Foreskin keratinocyte (primary cell): ENCODE measurements at places on chromosomes 6 and 20. TPM values are rescaled to one million over a fixed set of nuclear protein-coding genes. Genes with fewer than 3 reads are reported as not detected.

DNA sequence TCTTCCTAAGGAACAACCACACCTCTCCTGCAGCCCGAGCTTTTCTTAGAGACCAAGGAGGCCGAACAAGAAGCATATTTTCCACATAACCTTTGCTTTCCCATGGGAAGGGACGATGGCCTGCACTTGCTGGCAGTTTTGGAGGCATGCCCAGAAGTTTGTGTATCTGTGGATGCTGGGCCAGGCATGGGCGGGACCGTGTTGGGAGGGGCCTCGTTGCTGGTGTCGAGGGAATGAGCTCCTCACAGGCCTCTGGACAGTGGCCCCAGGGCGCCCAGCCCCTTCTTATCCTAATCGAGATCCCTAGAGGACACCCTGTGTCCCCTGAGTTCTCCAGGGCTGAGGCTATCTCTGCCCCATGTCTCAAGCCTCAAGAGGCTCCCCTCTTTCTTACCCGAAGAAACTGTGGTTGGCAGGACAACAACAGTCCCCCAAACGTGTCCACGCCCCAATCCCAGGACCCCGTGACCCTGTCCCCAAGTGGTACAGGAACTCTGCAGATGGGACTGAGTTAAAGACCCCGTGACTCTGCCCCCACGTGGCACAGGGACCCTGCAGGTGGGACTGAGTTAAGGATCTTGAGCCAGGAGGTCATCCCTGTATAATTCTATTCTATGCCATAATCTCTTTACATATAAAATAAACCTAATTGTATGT is 99.5 kb upstream of the BHLHE23 start:
- DNase-seq, result no peak

The IL17A gene
- not detected in 2 replicates for total RNA-seq

- DNase-seq, result peak; percentile 85
Observed at GRCh38 chr6:127051571-127052260, 66.8 kb upstream of the RSPO3 start.

DNA sequence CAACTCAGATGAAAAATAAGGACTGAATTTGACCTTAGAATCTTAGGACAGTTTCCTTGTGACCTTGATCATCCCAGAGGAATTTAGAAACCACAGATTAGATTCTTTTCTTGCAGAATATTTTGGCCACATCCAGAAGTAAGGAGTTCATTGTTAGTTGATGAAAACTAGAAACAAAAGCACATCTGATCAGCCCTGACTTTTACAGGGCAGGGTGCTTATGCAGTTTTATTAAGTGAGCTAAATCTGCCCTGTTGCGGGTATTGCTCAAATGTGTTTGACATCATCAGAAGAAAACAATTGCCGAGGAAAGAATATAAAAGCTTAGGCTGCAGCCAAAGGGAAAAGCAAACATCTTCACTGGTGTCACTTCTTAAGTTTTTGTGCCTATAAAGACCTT is 100.8 kb downstream of the MTFR2 start:
- no peak for DNase-seq

The NT5E gene
- total RNA-seq, result 297 and 365 TPM in 2 replicates

GRCh38 chr6:159114569-159114968 is 54.6 kb upstream of the FNDC1 start:
- no peak for DNase-seq

The PPP1R3D gene
- 7.6 and 7.8 TPM in 2 replicates for total RNA-seq

- no peak for DNase-seq
Observed at GRCh38 chr6:3939964-3940363, 90.8 kb downstream of the FAM50B start.
